ENCODE measurements at places on chromosomes 13 and 19. TPM values are rescaled to one million over a fixed set of nuclear protein-coding genes. Genes with fewer than 3 reads are reported as not detected.
A peak's percentile ranks its signal among the peaks of the same experiment; 100 is the strongest.

ZNF507 gene
- 21.3 TPM for total RNA-seq

DNA sequence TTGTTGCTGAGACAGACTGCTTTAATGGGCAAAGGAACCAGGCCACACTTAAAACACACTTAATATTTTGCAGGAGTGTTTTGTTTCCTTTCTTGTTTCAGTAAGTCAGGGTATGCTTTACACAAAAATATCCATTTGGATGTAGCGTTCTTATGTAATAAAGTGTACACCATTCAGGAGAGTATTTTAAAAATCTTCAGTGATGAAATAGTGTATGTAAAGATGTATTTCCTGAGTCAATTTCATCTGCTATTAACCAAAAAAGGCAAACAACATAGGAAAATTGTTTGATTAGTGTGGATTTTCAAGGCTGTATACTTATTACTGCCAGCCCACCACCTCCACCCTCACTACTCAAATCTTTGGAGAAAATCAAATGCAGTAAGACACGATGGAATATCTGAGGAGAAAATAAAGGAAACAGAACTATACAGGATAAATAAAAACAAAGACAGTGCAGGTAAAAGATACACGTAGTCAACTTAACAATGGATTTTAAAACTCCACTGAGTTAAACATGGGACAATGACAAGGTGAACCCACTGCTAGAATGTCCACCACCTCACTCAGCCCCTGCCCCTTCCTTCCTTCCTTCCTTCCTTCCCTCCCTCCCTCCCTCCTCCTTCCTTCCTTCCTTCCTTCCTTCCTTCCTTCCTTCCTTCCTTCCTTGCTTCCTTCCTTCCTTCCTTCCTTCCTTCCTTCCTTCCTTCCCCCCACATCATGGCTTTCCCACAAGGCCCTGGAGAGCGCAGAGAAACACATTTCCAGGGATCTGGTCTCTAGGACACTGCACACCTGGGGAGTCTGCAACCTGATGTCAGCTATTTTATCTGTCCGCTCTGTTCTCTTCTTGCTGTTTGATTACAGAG is 360.3 kb downstream of the IRS2 start:
- DNase-seq, result no peak

KRTDAP gene
- total RNA-seq, result not detected

GRCh38 chr13:23680845-23681669 is 110.8 kb downstream of the TNFRSF19 start:
- DNase-seq, result no peak

DNA sequence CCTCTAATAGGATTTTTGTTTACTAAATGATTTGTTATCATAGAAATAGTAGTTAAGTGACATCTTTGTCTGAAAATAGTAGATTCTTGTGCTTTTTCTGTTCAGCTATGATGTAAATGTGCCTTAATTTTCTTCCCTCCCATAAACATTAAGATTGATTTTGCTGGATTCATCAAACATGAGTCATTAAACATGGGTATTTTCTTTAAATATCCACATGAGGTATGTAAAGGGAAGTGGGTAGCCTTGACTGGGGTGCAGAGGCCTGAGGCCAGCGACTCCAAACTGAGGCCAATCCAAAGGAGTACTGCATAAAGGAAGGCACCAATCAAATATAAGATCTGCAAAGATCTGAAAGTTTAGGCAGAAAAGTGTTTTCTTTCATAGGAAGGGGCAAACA is 3.7 kb downstream of the ZNF136 start:
- no peak for DNase-seq

DNA sequence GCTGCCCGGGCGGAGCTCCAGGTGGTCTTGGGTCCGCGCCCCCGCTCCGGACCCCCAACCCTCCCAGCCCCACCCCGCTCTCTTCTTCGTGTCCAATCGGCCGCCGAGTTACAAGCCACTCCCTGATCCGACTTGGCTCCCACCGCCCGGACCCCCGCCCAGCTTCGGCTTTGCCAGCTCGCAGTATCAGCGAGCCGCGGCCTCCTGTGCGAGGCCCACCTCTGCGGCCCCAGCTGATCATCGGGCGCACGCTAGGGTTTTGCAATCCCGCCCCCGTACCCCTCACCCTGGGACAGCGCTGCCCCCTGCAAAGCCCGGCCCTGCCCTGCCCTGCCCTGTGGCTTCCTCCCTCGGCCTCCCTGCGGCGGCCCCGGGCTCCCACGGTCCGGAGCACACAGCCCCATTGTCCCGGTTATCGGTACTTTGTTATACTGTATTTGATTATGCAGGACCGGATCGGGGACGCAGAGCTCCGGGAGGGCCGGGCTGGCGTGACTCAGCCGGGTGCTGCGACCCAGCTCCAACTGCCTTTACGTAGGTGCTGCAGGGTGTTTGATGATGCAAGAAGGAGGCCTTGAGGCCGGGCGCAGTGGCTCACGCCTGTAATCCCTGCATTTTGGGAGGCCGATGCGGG is 598 bp upstream of the LPAR2 start:
- DNase-seq, result peak; percentile 69

SIGLEC12 gene
- total RNA-seq, result not detected

DNA sequence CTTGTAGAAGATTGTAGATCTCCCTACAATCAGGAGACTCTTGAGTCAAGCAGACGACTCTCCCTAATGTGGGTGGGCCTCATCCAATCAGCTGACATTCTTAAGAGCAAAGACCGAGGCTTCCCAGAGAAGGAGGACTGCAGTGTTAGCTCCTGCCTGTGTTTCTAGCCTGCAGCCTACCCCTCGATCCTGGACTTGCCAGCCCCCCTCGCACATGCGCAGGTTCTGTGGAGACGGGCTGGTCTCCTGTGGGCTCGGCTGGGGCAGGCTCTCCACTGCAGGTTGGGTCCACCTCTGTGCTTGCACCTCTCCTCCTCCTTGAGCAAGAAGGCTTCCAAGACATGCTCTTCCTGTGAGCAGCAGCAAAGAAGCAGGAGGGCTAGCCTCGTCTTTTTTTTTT is 185.2 kb upstream of the SOX1 start:
- DNase-seq, result no peak

GRCh38 chr19:31629579-31630363 is 280.5 kb upstream of the TSHZ3 start:
- DNase-seq, result no peak

DNA sequence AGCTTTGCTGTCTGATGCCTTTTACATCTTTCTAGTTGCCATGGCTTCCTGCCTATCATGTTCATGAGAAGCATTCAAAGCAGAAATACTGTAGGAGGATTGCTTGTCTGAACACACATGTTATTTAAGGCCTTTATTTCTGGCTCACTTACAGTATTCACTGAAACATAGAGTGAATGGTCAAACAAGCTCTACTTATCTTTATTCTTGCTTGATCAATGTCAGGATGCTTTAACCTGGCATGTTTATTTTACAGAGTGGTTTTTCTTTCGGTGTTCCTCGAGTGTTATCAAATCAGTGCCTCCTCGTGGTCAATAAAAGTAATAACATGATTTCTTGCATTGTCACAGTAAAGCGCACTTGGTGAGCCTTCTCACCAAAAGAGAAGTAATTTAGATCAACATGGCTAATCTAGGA is 73.5 kb upstream of the PCDH17 start:
- no peak for DNase-seq

GRCh38 chr19:35524181-35524837 is 3.8 kb downstream of the SBSN start:
- DNase-seq, result no peak

PTGER1 gene
- total RNA-seq, result not detected

CSNK1A1L gene
- not detected for total RNA-seq

ZNF564 gene
- total RNA-seq, result 22.1 TPM
